ENCODE measurements at places on chromosomes 4 and X. TPM values are rescaled to one million over a fixed set of nuclear protein-coding genes. Genes with fewer than 3 reads are reported as not detected.
A peak's percentile ranks its signal among the peaks of the same experiment; 100 is the strongest.

The F11 gene
- total RNA-seq = not detected

The PAGE2B gene
- total RNA-seq = not detected

The MAGEC1 gene
- total RNA-seq = not detected

- no peaks in the 10 kb centered on the region for H3K4me1 ChIP-seq
- H3K4me3 ChIP-seq = no peak overlapping the region
- H3K36me3 ChIP-seq = no peaks in the 10 kb centered on the region
- DNase-seq = no peak
- H3K27me3 ChIP-seq = no peaks in the 10 kb centered on the region
Observed at GRCh38 chr4:62531264-62531663, 1331.1 kb downstream of the ADGRL3 start.

DNA sequence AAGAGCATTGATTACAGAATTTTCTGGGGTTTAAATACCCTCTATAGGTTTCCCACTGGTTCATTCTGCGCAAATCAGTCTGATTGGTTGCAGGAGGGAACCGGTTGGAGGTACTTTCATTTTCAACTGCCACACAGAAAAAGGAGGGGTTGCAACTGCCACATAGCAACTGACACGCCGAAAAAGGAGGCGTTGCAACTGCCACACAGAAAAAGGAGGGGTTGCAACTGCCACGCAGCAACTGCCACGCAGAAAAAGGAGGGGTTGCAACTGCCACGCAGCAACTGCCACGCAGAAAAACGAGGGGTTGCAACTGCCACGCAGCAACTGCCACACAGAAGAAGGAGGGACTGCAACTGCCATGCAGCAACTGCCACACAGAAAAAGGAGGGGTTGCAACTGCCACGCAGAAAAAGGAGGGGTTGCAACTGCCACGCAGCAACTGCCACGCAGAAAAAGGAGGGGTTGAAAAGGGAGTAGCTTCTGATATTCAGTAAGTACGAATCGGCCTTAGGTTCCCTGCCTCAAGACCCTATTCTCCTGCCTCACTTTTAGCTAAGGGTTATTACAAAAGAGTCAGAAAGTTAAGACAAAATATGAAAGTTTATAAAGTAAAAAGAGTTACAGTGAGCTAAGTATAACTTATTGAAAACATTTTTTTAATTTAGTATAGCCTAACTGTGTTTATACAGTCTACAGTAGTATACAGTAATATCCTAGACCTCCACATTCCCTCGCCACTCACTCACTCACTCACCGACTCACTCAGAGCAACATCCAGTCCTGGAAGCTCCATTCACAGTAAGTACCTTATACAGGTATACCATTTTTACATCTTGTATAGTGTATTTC lies 431.8 kb downstream of the KCTD8 start:
- H3K36me3 ChIP-seq = no peaks in the 10 kb centered on the region
- no peaks in the 10 kb centered on the region for H3K27me3 ChIP-seq
- H3K4me3 ChIP-seq = peak overlapping the region; percentile 29
- peak; percentile 5 for DNase-seq

GRCh38 chr4:24794480-24794879 lies 893 bp upstream of the SOD3 start:
- peak overlapping the region; percentile 55 for H3K27ac ChIP-seq
- H3K36me3 ChIP-seq = no peaks in the 10 kb centered on the region
- peaks cover 19% of the 10 kb centered on the region for H3K4me1 ChIP-seq
- H3K4me3 ChIP-seq = peak overlapping the region; percentile 62
- DNase-seq = peak; percentile 78

GRCh38 chr4:60619531-60620305 lies 580.4 kb upstream of the ADGRL3 start:
- no peak overlapping the region for H3K27ac ChIP-seq
- H3K4me3 ChIP-seq = no peak overlapping the region
- H3K27me3 ChIP-seq = no peaks in the 10 kb centered on the region
- H3K4me1 ChIP-seq = no peaks in the 10 kb centered on the region
- DNase-seq = no peak

DNA sequence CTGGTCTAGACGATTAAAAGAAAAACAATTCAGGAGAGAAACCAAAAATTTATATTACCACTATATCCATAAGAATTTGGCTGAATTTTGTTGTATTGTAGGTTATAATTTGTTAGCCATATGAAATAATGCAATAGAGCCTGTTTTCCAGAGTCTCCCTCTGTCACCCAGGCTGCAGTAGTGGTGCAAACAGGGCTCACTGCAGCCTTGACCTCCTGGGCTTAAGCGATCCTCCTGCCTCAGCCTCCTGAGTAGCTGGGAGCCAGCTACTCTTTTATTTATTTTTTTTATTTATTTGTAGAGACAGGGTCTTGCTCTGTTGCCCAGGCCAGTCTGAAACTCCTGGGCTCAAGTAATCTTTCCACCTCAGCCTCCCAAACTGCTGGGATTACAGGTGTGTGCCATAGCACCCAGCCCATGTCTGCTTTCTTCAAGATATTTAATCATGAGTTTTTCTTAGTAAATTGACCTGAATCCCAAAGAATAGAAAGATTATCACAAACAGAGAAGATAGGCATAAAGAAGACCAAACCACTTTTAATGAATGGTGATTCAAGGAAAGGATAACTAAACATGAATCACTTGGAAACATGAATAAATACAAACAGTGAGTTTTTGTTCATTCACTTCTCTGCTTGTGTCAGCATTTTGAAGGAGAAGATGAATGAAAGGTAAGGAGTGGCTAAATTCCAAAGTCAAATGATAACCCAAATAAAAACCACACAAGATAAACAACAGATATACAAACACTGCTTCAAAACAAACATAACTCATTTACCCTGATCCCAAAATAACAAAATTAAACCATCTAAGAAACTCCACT lies 82.1 kb downstream of the PPP3CA start:
- no peaks in the 10 kb centered on the region for H3K36me3 ChIP-seq
- H3K4me3 ChIP-seq = no peak overlapping the region
- H3K4me1 ChIP-seq = peaks cover 8% of the 10 kb centered on the region
- DNase-seq = peak; percentile 18
- no peaks in the 10 kb centered on the region for H3K27me3 ChIP-seq

GRCh38 chr4:41061482-41062185 lies 152.7 kb downstream of the APBB2 start:
- peaks cover 23% of the 10 kb centered on the region for H3K4me1 ChIP-seq
- H3K27ac ChIP-seq = no peak overlapping the region
- no peaks in the 10 kb centered on the region for H3K36me3 ChIP-seq
- DNase-seq = peak; percentile 28
- H3K27me3 ChIP-seq = no peaks in the 10 kb centered on the region

DNA sequence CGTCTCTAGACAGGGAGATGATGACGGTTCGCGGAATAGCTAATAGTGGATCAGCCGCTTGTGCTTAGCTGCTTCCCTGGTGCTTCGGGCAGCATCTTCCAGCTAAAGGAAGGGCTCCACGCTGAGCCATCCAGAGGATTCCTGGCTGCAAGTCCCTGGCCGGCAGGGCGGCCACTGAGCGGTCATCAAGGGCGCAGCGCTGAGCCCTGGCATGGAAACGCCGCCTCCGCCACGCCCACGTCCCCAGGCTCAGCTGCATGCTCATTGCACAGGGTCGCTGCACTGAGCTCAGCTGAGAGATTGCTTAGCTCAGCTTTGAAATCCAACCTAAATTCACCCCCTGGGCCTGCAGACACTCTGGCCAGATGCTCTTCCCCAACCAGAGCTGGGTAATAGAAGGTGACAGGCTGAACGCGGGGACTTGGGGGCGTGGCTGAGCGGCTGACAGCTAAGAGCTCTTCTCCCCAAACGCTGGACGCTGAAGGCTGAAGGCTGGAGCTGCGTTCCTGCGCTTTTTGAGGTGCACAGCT lies 118.2 kb upstream of the KIT start:
- peaks cover 23% of the 10 kb centered on the region for H3K4me1 ChIP-seq
- no peaks in the 10 kb centered on the region for H3K27me3 ChIP-seq
- no peak overlapping the region for H3K27ac ChIP-seq
- peak overlapping the region; percentile 67 for H3K4me3 ChIP-seq
- peak; percentile 78 for DNase-seq

GRCh38 chr4:123599920-123600810 lies 203.6 kb downstream of the SPRY1 start:
- H3K4me3 ChIP-seq = no peak overlapping the region
- no peaks in the 10 kb centered on the region for H3K36me3 ChIP-seq
- no peak overlapping the region for H3K27ac ChIP-seq
- peaks cover 20% of the 10 kb centered on the region for H3K4me1 ChIP-seq
- H3K27me3 ChIP-seq = no peaks in the 10 kb centered on the region

DNA sequence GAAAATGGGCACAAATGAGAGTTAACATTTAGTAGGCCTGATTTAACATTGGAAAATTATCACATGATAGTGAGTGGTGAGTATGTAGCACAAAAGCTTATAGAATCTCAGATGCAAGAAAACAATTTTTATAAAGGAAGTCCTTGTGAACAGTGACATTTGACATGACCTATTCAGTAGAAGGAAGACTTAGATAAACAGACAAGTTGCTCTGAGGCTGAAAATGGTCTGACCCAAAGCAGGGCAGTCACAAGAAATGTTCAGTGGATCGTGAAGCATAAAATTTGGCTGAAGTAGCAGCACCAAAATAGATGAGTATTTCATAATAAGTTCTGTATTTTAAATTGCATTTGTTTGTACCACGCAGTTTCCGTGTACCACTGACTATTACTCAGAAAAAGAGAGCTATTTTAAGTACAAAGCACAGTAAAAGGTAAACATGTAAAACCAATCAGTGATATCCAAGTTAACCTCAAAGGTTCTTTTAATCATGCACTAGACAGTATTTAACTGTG lies 605.7 kb upstream of the PABPC4L start:
- no peak for DNase-seq
- no peak overlapping the region for H3K27ac ChIP-seq
- no peaks in the 10 kb centered on the region for H3K27me3 ChIP-seq
- H3K4me3 ChIP-seq = no peak overlapping the region
- no peaks in the 10 kb centered on the region for H3K36me3 ChIP-seq
- no peaks in the 10 kb centered on the region for H3K4me1 ChIP-seq

Measured in GM23248 (cell line).